ENCODE measurements at places on chromosomes 12 and 14.

- no peak for DNase-seq
Measured at GRCh38 chr12:57541001-57541400, 6.0 kb downstream of the DCTN2 start.

DNA sequence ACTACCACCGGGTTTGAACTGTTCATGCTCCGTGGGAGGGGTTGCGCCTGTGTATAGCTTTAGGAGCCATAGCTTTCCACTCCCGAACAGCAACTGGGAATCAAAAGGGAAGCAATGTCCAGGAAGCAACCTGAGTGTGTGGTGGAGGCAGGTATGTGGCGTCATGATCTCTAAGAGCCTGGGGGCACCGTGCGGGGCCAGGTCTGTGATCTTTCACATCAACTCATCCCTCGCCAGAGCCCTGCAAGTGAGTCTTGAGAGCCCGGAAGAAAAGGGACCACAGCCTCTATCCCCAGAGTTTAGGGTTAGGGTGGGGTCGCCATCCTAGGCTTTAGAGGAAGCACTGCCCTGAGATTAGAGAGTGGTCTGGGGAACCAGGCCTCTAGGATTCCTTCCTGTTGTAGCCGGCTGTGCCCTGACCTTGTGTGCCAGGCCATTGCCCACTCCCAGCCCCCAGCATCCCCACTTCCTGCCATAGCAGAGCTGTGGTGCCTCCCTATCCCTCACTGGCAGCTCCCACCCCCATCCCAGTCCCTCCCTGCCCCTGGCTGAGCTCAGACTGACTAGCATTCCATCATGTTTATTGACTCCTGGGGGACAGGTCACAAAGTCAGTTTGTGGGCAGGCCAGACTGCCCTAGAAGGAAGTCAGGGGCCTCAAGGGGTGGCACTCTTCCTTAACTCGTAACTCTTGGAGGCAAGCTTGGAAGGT, 745 bp upstream of the ADCY4 start:
- no peak for DNase-seq

GRCh38 chr14:29223947-29224346, 457.4 kb downstream of the FOXG1 start:
- no peak for DNase-seq

DNA sequence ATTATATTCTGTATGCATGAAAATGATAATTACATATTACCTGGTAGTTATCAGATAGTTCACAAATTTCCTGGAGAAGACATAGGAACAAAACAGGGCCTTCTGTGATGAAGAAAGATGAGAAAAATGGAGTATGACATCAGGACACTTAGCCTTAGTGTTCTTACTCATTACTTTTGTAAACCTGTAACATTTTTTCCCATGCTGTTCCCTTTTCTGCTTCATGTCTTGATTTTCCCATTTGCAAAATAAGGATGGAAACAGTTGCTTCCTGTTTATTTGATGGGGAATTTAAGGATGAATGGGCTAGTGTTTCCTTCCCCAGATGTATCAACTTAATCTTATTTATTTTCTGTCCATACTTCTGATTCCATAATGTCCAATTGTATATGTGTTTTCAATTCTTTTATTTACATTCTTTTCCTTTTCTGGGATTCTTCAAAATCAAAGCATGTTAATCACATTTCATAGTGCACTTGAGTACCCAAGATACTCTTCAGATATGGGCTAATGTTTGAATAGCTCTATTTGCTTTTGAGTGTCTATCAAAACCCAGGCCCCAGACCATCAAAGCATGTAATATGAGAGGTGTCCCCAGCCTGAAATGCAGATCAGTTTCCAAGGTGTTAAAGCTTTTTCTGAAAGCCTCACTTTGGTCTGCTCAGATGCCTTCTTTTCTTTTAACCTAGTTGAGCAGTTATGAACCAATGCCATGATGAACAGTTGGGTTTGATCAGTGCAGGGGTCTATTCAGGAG, 260.5 kb downstream of the RAD51B start:
- DNase-seq = no peak

- no peak for DNase-seq
Measured at GRCh38 chr12:124881123-124881522, 17.5 kb upstream of the SCARB1 start.

- DNase-seq = no peak
Measured at GRCh38 chr12:53989227-53990113, 4.5 kb downstream of the HOXC10 start.

GRCh38 chr14:62280366-62280765, 518.1 kb downstream of the SNAPC1 start:
- DNase-seq = no peak

GRCh38 chr14:53807542-53807941, 149.1 kb downstream of the BMP4 start:
- DNase-seq = no peak

DNA sequence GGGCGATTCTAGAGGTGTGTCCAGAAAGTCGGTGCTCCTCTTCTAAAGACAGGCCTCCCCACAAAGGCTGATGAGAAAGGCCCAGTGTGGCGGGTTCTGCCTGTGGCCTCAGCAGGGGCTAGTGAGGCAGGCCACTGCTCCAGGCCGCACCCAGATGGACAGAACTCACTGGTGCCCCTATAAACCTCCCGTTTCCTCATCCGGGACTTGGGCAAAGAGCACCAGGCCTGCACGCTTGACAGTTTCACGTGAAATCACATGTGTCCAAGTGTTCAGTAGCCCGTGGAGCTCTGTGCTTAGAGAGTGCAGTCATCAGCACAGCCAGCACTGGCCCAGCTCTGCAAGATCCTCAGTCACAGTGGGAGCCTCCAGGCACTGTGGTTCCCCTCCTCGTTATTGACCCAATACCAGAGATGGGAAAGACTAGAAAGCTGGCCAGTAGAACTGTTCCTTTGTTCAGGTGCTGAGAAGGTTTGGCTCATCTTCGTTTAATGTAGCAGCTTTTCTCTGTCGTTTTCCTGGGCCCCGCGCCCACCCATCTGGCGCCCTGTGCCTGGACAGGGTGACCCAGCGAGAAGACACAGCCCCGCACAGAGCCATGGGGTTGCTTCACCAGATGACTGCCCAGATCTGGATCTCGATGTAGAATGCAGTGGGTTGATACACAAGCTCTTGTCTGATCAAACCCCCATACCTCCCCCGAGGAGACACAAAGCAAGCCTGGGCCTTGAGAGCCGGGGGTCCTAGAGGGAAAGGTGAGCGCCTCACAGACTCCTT, 26.3 kb downstream of the IL31 start:
- no peak for DNase-seq

DNA sequence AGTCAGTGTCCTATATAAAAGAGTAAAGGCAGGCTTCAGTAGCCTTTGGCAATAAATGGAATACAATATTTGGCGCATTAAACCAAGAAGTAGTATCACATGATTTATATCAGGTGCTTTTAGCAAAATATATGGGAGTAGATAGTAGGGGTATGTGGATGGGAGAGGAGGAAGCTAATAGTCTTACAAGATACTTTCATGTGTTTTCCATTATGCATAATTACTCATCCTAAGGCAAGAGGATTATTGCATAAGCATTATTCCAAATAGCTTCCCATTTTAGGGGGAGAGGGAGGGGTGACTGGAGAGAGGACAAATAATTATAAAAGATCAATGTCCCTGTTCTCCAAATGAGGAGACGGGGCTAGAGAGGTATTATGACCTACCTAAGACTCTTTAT, 104.3 kb downstream of the DUSP6 start:
- DNase-seq = no peak

GRCh38 chr14:37864861-37865718, 269.7 kb downstream of the TTC6 start:
- no peak for DNase-seq
